ENCODE measurements at places on chromosomes 16 and 17. TPM values are rescaled to one million over a fixed set of nuclear protein-coding genes. Genes with fewer than 3 reads are reported as not detected.

GRCh38 chr17:2709183-2709661 lies 2.3 kb downstream of the CLUH start:
- peaks cover 46% of the 10 kb centered on the region for H3K4me1 ChIP-seq
- H3K36me3 ChIP-seq = peaks cover 6% of the 10 kb centered on the region
- H3K4me3 ChIP-seq = no peak overlapping the region
- no peaks in the 10 kb centered on the region for H3K27me3 ChIP-seq

GRCh38 chr17:38881600-38882191 lies 11.8 kb downstream of the LASP1 start:
- no peaks in the 10 kb centered on the region for H3K27me3 ChIP-seq
- peak; percentile 77 for DNase-seq
- peaks cover 92% of the 10 kb centered on the region for H3K4me1 ChIP-seq
- peak overlapping the region; percentile 28 for H3K27ac ChIP-seq

DNA sequence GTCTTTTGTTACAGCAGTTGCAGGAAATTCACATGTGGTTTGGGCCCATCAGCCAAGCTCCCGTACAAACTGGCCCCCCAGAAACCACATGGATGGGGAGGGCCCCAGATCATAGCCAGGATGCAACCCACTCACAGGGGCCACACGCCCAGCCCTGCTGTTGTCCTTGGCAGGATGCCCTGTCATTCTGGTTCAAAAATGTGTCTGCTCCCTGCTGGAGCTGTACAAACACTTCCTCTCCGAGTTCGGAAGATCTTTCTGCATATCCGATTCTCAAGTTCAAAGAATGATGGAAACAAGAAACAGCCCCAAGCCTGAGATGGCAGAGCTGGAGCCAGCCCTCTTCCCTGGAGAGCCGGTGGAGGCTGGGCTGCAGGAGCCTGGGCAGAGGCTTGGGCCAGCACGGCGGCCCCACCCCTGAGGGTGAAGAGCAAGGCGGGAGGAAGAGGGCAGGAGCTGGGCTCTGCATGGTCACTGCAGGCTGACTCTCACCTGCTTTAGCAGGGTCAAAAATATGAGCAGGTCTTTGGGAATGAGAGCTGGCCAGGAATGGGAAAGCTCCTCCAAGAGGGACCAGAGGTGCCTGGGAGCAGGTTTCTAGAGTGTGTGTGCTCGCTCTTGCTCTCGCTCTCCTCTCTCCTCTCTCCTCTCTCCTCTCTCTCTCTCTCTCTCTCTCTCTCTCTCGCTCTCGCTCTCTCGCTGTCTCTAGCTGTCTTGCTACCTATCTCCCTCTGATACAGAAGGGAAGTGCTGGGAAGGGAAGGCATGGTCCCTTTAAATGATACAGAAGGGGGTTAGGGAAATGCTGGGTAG lies 34.7 kb upstream of the ENPP7 start:
- no peaks in the 10 kb centered on the region for H3K36me3 ChIP-seq
- H3K4me1 ChIP-seq = peaks cover 7% of the 10 kb centered on the region
- H3K27ac ChIP-seq = no peak overlapping the region

DNA sequence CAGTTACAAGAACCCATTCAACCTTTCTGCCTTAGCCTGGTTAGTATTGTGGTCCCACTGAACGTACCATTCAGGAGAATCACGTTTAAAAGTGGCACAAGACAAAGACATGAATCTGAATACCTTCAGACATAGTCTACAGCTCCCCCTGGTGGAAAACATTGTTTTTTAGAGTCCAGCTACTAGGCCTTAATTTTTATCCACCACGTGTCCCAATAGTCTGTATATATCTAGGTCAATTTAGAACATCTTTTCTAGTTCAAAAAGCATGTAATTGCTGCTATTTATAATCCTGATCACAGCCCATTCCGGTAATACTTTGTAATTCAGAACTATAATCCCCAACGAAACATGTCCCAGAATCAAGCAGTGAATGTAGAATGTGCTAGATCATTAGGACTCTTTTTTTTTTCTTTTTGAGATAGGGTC lies 13.7 kb upstream of the GUCY2D start:
- H3K4me3 ChIP-seq = no peak overlapping the region
- no peak for DNase-seq
- peaks cover 36% of the 10 kb centered on the region for H3K27me3 ChIP-seq
- no peaks in the 10 kb centered on the region for H3K4me1 ChIP-seq

The INCA1 gene
- 1.8 TPM for total RNA-seq

The RBFOX1 gene
- total RNA-seq = 1.3 TPM

- DNase-seq = no peak
- peak overlapping the region; percentile 95 for H3K27ac ChIP-seq
- H3K4me1 ChIP-seq = peaks cover 72% of the 10 kb centered on the region
- H3K4me3 ChIP-seq = peak overlapping the region; percentile 88
These were observed 1.6 kb downstream of the ITPRIPL2 start for GRCh38 chr16:19115148-19116021.

- peaks cover 16% of the 10 kb centered on the region for H3K27me3 ChIP-seq
- H3K27ac ChIP-seq = no peak overlapping the region
- no peak overlapping the region for H3K4me3 ChIP-seq
- no peaks in the 10 kb centered on the region for H3K36me3 ChIP-seq
- no peak for DNase-seq
- peaks cover 3% of the 10 kb centered on the region for H3K4me1 ChIP-seq
These were observed 290.5 kb upstream of the FOXF1 start for GRCh38 chr16:86219655-86220445.

GRCh38 chr17:82317394-82318168 lies at the start of gene CD7:
TSS of gene CD7 (minus strand) at chr17:82317608. CDS start at chr17:82317495, 113 bp downstream.
- peak within 1 kb of the TSS; percentile 6 for H3K4me3 ChIP-seq
- no peaks in the 10 kb centered on the region for H3K36me3 ChIP-seq
- no peak for DNase-seq

GRCh38 chr17:54899201-54899600 lies 1.5 kb upstream of the TOM1L1 start:
- no peaks in the 10 kb centered on the region for H3K36me3 ChIP-seq
- H3K27me3 ChIP-seq = peaks cover 5% of the 10 kb centered on the region
- no peaks in the 10 kb centered on the region for H3K4me1 ChIP-seq
- no peak overlapping the region for H3K27ac ChIP-seq
- no peak for DNase-seq

The KRTAP17-1 gene
- not detected for total RNA-seq

DNA sequence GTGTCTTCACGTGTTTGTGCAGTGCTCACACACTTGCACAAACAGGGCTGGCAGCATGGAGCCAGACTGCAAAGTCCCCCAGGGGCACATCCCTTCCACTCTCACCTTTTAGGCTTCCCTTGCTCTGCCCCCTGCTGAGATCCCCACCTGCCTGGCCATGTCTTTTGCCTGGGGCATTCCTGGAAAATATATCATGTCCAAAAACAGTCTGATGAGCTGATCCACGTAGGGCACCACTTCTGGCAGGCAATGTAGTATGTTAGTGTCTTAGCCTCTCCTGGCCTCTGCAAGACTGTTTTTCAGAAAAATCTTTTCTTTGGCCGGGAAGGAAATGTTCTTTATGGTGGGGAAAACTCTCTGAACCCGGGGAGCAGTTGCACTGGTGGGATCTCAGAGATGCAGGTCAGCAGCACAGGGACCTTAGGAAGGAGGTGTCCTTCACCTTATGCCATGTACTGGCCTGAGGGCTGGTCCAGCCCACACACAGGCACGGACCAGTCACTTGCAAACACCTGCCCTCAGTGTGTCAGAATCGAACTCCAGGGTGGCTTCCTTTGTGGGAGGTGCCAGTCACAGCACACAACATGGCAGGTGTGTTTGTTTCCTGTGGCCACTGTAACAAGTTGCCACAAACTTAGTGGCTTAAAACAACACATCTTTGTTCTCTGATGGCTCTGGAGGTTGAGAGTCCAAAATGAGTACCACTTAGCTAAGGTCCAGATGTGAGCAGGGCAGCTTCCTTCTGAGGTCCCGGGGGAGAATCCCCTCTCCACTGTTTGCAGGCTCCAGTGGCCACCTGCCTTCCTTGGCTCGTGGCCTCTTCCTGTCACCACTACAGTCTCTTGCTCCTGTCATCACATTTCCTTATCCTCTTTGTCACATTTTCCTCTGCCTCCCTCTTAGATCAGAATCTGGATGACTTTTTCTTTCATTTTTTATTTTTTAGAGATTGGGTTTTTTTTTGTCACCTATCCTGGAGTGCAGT lies 46.6 kb downstream of the MPRIP start:
- no peaks in the 10 kb centered on the region for H3K36me3 ChIP-seq
- no peak overlapping the region for H3K4me3 ChIP-seq
- no peak for DNase-seq
- peaks cover 92% of the 10 kb centered on the region for H3K4me1 ChIP-seq
- H3K27ac ChIP-seq = no peak overlapping the region

- H3K4me1 ChIP-seq = no peaks in the 10 kb centered on the region
- DNase-seq = no peak
- H3K36me3 ChIP-seq = no peaks in the 10 kb centered on the region
- no peak overlapping the region for H3K27ac ChIP-seq
These were observed 1.7 kb downstream of the CHTF18 start for GRCh38 chr16:790086-790485.

- H3K27me3 ChIP-seq = no peaks in the 10 kb centered on the region
- no peaks in the 10 kb centered on the region for H3K36me3 ChIP-seq
- H3K4me3 ChIP-seq = no peak overlapping the region
- no peak for DNase-seq
- no peak overlapping the region for H3K27ac ChIP-seq
- H3K4me1 ChIP-seq = no peaks in the 10 kb centered on the region
These were observed 12.2 kb downstream of the CLEC3A start for GRCh38 chr16:78034530-78034929.

GRCh38 chr16:11036040-11036439 lies 91.7 kb downstream of the CLEC16A start:
- no peaks in the 10 kb centered on the region for H3K27me3 ChIP-seq
- DNase-seq = no peak
- no peak overlapping the region for H3K4me3 ChIP-seq
- peaks cover 69% of the 10 kb centered on the region for H3K36me3 ChIP-seq

DNA sequence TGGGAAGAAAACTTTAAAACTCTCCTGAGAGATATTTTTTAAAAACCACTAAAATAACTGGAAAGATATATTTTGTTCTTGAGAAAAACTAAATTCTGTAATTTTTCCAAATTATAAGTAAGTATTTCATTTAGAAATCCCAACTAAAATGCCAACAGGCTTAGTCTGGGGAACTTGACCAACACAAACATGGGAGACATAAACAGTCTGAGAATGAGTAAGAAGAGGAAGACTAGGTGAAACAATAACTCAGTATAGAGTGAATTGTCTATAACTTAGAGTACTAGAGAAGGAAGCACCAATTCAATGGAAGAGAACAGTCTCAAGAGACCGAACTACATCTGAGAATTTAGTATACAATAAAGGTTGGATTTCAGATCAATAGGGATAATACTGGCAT lies 2.9 kb downstream of the CMTM1 start:
- no peak overlapping the region for H3K4me3 ChIP-seq
- H3K36me3 ChIP-seq = no peaks in the 10 kb centered on the region
- H3K4me1 ChIP-seq = peaks cover 12% of the 10 kb centered on the region
- DNase-seq = no peak
- H3K27ac ChIP-seq = no peak overlapping the region

- H3K4me1 ChIP-seq = peaks cover 33% of the 10 kb centered on the region
- DNase-seq = peak; percentile 85
- H3K27me3 ChIP-seq = no peaks in the 10 kb centered on the region
- peak overlapping the region; percentile 77 for H3K27ac ChIP-seq
- H3K36me3 ChIP-seq = no peaks in the 10 kb centered on the region
These were observed 70.8 kb upstream of the TNRC6C start for GRCh38 chr17:77887464-77888241.

DNA sequence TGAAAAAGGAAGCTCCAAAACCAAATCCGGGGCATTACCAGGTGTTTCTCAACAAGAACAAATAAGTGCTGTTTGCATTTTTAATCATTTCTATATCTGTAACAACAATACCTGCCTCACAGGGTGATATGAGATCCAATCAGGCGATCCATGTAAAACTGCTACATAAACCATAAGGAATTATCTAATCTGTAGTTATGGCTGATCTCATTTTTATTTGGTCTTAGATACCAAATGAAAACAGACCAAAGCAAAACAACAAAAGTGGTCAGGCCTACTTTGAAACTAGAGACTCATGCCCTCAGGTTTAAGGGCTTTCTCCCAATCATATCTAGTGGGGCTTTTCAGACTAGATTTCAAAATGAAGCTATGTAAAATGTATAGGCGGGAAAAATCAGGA lies 28.3 kb downstream of the XPO6 start:
- H3K36me3 ChIP-seq = no peaks in the 10 kb centered on the region
- H3K4me1 ChIP-seq = peaks cover 45% of the 10 kb centered on the region
- H3K27ac ChIP-seq = no peak overlapping the region
- no peaks in the 10 kb centered on the region for H3K27me3 ChIP-seq
- no peak overlapping the region for H3K4me3 ChIP-seq

The ADAP2 gene
- total RNA-seq = 64.2 TPM

DNA sequence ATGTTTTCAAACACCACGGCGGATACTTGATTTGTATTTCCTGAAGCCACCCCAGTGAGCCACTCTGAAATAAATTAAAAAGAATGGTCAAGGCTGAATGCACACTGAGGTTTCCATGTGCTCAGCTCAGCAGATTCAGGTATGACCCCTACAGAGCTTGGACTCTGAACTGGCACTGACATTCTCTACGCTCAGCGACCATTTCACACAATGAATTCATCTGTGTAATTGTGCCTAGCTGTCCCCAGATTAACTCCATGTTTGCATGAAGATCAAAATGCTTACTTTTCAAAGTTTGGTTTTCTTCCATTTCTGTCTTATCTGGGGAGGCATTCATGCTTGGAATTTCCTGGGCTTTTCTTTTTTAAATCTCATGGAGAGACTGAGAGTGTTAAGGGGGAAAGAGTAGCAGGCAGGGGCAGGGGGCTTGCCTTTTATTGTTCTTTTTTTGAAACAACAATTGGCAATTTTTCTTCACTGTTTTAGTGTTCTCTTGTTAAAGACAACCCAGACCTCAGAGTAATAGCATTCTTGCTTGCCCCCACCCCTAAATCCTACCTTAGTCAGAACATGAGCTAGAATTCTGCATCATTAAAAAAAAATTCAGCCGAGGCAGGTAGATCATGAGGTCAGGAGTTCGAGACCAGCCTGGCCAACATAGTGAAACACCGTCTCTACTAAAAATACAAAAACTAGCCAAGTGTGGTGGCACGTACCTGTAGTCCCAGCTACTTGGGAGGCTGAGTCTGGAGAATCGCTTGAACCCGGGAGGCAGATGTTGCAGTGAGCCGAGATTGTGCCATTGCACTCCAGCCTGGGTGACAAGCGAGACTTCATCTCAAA lies 85.5 kb upstream of the HNF1B start:
- H3K27ac ChIP-seq = no peak overlapping the region
- no peaks in the 10 kb centered on the region for H3K27me3 ChIP-seq
- no peak for DNase-seq
- H3K4me3 ChIP-seq = no peak overlapping the region
- H3K4me1 ChIP-seq = no peaks in the 10 kb centered on the region

- no peak for DNase-seq
- H3K36me3 ChIP-seq = no peaks in the 10 kb centered on the region
- H3K27me3 ChIP-seq = no peaks in the 10 kb centered on the region
- H3K4me1 ChIP-seq = no peaks in the 10 kb centered on the region
- no peak overlapping the region for H3K27ac ChIP-seq
These were observed 14.7 kb downstream of the DNAH9 start for GRCh38 chr17:11612956-11613355.

- no peak overlapping the region for H3K27ac ChIP-seq
- no peaks in the 10 kb centered on the region for H3K4me1 ChIP-seq
- no peak for DNase-seq
- H3K4me3 ChIP-seq = no peak overlapping the region
- no peaks in the 10 kb centered on the region for H3K27me3 ChIP-seq
These were observed 15.0 kb downstream of the CD300E start for GRCh38 chr17:74608511-74608910.

GRCh38 chr17:77107506-77108433 lies 33.0 kb upstream of the SEC14L1 start:
- H3K27me3 ChIP-seq = no peaks in the 10 kb centered on the region
- H3K36me3 ChIP-seq = no peaks in the 10 kb centered on the region
- no peak overlapping the region for H3K4me3 ChIP-seq
- no peak for DNase-seq
- peaks cover 41% of the 10 kb centered on the region for H3K4me1 ChIP-seq

The ETV4 gene
- total RNA-seq = 5.1 TPM
